Eye (tissue), 1 donor: ENCODE measurements at places on chromosomes 2 and 18.
A peak's percentile ranks its signal among the peaks of the same experiment; 100 is the strongest.

GRCh38 chr2:96317584-96317997 is 7.5 kb upstream of the ITPRIPL1 start:
- no peak for DNase-seq

DNA sequence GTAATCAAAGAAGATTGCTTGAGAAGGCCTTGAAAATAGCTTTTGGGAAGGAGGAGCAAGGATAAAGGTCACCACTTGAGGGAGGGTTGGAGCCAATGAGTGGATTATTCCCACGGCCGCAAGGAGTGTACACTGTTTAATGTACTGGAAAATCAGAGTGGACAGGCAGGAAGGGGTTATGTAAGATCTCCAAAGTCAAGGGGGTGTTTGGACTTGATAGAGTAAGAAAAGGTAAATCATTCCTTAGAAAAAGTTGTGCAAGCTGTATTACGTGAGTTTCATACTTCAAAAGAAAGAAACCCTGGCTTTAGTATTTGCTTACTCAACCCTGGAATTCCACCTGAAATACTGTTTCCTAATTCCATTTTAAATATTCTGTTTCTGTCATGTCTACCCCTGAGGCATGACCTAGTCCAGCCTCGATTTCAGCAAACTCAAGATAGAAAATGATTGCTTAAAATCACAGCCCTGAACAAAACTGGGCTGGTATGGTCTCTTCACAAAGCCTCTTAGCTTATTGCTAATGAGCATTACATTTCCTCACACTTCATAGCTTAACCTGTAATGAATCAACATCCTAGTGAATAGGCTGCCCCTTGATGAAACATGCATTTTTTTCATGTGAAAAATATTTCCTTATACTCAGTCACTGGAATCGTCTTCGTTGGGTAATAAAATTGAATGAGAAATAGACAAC is 1.1 kb downstream of the MREG start:
- DNase-seq: peak; percentile 81

DNA sequence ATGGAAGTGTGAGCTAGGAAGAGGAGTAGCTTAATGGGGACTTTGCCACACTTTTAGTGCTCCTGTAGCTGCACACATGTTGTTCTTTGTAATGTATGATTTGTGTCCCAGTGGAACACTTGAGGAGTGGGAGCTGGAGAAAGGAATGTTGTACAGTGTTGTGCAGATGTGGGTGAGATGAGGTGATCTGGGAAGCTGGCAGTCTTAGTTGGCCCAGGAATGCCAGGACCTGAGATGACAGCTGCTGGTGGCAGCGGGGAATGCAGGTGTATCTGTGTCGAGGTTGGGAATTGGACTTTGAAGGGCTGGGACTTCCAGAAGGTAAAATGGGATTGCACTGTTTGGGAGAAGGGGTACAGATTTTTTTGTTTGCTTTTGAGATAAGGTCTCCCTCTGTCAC is 23.6 kb downstream of the NEDD4L start:
- DNase-seq: no peak

DNA sequence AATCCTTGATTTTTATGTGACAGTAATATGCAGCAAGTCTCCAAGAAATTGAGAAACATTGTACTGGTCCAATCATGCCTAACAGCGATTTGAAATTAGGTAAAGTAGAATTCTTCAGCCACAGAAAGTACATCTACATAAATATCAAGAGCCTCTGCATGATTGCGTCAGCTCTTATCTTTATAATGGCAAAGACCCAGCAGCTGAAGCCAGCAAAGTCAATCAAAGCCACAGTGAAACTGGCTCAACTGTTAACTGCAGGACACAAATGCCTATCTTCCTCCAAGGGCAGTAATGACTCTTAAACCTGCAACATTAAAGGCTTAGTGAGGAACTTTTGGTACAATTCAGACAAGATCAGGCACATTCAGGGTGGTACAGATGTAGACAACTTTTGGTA is 102.5 kb downstream of the BARD1 start:
- no peak for DNase-seq

- no peak for DNase-seq
Measured at GRCh38 chr18:38369772-38370690, 804.4 kb upstream of the CELF4 start.

GRCh38 chr18:446941-447560 is 53.5 kb downstream of the COLEC12 start:
- no peak for DNase-seq

DNA sequence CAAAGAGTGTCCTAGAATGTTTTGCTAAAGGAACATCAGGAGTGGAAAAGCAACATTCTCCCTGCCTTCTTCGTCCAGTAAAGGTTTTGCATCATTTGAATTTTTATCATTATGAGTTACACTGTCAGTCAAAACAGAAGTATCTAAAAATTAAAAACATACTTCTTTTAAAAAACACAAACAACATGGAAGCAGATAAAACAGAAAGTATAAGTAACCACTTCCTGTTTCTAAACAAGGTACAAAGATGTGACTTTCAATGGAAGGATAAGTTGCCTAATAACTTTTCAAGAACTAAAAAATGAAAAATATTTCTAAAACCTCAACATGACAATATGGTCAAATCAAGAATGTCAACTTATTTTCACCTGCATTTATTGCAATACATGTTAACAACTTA is 158.2 kb downstream of the STK39 start:
- DNase-seq: no peak

- DNase-seq: no peak
Measured at GRCh38 chr2:60053791-60054190, 499.7 kb downstream of the BCL11A start.

GRCh38 chr2:231877533-231878456 is 48.4 kb downstream of the NPPC start:
- DNase-seq: no peak

GRCh38 chr18:48720655-48721025 is 181.8 kb downstream of the CTIF start:
- no peak for DNase-seq

DNA sequence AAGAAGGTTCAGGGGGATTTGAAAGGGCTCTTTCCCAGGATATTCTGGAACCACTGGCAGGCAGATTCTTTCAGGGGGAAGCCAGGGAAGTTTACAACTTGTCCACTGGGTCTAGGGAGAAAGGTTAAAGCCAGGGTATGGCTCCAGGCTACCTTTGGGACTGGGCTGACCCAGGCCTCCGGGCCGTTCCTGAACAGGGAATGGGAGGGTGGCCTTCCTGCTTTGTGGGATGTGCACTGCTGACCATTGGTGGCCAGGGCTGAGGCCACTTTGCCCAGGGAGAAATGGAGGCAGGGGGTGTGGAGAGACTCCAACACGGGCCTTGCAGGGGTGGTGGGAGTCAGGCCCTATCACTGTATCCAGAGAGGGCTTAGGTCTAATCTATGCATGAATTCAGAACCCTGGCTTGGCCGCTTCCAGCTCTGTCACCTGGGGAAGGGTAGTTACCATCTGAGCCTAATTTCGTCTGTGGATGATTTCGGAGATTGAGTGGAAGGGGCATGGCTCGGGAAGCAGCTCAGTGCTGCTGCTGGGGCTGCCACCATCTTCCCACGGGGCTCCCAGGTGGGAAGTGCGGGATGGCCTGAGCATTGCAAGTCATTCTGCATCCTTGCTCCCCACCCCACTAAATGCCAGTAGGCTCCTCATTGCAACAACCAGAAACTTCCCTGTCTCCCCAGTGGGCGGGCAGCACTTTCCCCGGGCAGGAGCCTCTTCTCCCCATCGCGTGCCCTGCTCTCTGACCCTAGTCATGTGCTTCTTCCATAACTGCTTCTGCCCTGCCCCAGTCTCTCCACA is 57.1 kb upstream of the OTOF start:
- DNase-seq: no peak

GRCh38 chr2:19078709-19079108 is 279.7 kb downstream of the OSR1 start:
- DNase-seq: no peak

GRCh38 chr18:48351216-48352050 is 57.8 kb downstream of the ZBTB7C start:
- no peak for DNase-seq

- peak; percentile 45 for DNase-seq
Measured at GRCh38 chr2:118834901-118835745, 12.3 kb downstream of the EN1 start.

GRCh38 chr2:201404699-201405280 is 46.5 kb downstream of the TRAK2 start:
- DNase-seq: no peak

DNA sequence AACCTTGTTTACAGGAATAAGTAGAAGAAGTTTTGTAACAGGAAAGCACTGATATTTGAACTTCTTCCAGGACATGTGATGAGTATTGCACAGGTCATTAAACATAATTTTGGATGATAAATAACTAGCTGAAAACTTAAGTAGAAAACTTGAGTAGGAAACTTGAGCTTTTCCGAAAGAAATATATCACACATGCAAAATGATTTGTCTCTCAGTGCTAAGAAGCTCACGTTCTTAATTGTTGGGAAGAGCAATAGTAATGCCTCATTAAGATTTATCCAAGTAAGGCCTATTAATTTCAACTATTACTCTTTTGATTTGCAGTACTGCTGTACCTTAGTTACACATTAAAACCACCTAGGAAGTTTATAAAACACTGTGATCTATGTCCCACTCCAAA is 1921.9 kb upstream of the LRRTM1 start:
- no peak for DNase-seq

- DNase-seq: peak; percentile 62
Measured at GRCh38 chr2:27724905-27725701, 46.4 kb upstream of the MRPL33 start.

- no peak for DNase-seq
Measured at GRCh38 chr2:127811397-127812321, 688 bp upstream of the WDR33 start.

- no peak for DNase-seq
Measured at GRCh38 chr2:232245111-232245510, 133.4 kb upstream of the ALPP start.

GRCh38 chr2:223148516-223148915 is 96.5 kb downstream of the KCNE4 start:
- DNase-seq: no peak

DNA sequence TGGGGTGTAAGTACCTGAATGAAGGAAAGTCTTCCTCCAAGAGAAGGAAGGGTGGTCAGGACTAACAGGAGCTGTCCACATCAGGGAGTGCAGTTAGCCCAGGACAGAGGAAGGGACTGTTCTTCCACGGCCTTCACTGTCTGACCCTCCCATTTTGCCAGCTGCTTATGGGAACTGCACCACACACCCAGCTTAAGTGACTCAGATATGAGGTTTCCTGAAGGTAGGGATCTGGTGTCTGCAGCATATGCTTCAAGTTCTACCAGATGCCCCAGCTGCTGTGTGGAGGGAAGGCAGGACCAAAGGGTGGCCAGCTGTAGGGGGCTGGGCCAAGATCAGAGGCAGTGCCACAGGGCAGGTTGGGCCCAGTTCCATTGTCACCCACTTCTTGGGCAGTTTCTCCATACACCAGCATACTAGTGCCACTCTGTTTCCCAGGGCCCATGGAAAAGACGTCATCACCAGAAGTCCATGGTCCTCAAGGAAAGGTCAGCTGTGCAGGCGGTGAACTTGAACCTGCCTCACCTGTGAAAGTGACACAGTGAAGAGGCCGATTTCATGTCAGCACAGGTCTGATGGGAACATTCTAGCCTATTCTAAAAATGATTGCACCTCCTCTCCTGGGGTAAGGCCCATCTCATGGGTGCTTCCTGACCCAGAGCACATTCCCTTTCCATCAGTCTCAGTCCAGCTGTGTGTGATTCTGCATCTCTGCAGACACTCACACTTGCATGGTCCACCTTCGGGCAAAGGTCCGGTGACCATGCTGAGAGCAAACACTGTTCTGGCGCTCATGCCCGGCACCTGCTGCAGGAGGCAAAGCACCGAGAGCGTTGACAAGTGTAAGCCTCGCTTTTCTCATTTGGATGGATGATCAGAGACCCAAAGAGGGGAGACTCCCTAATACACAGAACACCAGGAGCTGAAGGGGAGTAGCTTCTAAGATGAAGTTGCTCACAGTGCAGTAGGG is 68.0 kb downstream of the ACAA2 start:
- DNase-seq: no peak

GRCh38 chr2:239002954-239003623 is 155.2 kb downstream of the TWIST2 start:
- peak; percentile 80 for DNase-seq

DNA sequence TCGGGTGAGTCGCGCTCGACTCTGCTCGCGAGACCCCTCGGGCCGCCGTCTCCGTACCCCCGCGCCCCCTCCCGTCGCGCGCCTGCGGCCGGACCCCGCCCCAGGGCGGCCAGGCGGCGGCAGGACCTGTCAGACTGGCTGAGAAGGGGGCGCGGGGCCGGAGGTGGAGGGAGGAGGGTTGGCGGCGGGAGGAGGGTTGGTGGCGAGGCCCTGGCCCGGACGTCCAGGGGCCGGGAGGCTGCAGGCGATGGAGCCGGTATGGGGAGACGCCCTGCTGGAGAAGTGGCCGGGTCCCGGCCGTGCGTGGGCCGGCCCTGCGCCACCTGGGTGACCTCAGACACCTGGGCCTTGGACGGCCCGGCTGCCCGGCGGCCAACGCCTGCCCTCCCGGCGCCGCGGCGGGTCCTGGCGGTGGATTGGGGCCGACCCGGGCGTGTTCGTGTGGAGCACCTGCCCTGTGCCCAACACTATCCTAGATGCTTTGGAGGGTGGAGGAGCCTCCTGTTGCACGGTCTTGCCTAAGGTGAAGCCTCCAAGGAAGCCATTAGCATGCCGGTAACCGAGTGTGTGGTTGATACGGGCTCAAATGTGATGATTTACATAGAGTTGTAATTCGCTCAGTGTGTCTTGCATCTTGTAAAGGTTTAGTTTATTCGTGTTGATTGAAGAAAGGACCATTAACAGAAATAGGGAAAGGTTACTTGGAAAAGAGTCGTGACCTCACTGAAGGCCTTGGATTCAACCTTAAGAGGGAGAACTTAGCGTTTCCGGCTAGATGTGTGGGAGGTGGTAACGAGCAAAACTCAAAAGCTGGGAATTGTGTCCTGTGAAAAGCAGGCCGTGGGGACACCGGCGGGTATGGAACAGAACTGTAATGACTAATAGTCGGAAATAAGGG is 550 bp downstream of the MYL12B start:
- DNase-seq: no peak

GRCh38 chr2:1664076-1664605 is 80.2 kb downstream of the PXDN start:
- no peak for DNase-seq

DNA sequence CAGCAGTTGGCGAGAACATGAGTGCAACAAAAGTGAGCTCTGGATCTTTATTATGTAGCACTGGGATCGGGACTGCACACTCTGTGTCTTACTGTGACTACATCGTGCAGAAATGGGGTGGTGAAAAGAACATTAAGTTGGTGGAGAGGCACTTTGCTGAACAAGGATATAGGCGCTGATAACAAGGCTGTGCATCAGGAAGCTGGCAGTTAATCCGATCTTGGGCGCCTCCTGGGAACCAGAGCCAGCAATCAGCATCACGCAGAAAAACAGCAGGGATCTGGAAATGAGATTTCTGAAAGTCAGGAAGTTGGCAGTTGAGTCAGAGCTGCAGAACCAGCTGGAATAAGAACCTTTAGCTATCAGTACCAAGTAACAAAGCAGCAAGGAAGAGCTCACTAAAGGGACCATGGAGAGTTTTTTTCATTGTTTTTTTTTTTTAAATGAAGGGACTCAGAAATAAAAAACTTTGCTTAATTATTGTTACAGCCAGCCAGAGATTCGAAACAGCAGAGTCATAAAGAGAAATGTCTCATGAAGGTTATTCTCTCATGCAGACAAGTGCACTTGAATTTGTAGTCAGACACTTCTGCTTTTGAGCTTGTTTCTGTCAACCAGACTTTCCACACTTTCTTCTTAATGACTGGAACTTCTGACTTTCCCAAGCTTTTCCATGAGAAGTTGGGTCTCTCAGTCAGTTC is 22.8 kb upstream of the MYO3B start:
- DNase-seq: peak; percentile 31

- DNase-seq: no peak
Measured at GRCh38 chr2:31980674-31981356, 30.0 kb downstream of the MEMO1 start.

- no peak for DNase-seq
Measured at GRCh38 chr2:10369269-10370255, 66.9 kb downstream of the HPCAL1 start.
